IPS-NIHi11 (cell line): ENCODE measurements at places on chromosomes 13 and 19.
A peak's percentile ranks its signal among the peaks of the same experiment; 100 is the strongest.

DNA sequence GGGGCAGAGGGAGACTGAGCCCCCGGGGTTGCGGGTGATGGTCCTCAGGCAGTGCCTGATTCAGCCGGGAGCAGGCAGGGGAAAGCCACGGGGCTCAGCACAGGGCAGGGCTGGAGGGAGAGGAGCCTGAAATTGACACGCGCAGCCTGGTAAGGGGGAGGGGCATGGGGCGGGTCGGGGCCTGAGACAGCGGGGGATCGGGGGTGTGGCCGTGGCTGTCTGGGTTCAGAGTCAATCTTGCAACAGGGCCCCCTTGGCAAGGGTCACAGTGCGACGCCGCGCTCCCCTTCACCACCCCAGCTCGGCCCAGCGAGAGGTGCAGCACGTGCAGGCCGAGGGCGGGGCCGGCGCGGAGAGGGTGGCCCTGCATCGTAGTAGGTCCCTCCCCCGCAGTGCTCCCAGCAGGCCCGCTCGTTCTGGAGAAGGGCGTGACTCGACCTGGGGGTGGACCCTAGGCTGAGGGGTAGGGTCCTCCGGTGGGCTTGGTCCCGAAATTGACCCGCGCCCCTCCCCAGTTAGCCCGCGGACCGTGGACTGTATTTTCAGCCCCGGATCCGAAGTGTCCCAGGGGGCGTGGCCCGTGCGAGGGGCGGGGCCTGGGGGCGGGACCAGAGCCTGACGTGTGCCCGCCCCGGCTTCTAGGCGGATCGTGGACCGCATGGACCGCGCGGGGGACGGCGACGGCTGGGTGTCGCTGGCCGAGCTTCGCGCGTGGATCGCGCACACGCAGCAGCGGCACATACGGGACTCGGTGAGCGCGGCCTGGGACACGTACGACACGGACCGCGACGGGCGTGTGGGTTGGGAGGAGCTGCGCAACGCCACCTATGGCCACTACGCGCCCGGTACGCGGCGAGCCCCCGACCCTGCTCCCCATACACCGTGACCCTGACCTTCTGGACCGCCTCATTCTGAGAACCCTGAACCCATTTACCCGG, 6.0 kb downstream of the RCN3 start:
- peak; percentile 84 for DNase-seq

- DNase-seq = peak; percentile 84
These were observed 2.2 kb downstream of the PDE4C start for GRCh38 chr19:18223860-18224524.

- peak; percentile 48 for DNase-seq
These were observed 11.3 kb downstream of the ZNF571 start for GRCh38 chr19:37583340-37583739.

- DNase-seq = no peak
These were observed 517.9 kb upstream of the PRR20A start for GRCh38 chr13:56622840-56623239.

DNA sequence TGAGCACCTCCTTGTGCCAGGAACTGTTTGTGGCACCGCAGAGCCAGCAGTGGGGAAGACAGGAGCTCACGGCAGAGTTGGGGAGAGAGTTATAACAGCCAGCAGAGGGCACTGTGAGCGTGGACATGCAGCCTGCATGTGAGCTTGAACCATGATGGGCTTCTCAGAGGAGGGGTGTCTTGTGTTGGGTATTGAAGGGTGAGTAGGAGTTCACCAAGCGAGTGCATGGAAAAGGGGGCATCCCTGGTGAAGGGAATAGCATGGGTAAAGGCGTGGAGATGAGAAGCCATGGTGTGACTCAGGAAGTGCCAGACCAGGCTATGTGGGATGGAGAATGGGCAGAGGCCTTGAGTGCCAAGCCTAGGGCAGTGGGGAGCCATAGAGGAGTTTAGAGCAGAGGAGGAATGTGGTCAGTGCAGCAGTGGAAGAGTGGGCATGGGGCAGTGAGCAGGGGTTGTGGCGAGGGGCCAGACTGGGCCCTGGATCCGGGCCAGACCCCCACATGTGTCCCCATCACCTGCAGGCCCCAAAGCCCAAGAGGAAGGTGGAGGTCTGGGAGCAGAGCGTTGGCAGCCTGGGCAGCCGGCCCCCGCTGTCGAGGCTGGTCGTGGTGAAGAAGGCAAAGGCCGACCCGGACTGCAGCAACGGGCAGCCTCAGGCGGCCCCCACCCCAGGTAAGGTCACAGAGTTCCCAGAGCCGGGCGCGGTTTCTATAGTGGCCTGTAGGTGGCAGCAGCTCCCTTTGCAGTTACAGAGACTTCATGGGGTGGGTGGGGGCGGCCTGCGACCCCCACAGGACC, 11.8 kb upstream of the SHD start:
- peak; percentile 90 for DNase-seq

GRCh38 chr13:25391932-25392331, 20.2 kb downstream of the ATP8A2 start:
- no peak for DNase-seq

GRCh38 chr19:6108721-6109633, 1.3 kb downstream of the RFX2 start:
- DNase-seq = peak; percentile 42

DNA sequence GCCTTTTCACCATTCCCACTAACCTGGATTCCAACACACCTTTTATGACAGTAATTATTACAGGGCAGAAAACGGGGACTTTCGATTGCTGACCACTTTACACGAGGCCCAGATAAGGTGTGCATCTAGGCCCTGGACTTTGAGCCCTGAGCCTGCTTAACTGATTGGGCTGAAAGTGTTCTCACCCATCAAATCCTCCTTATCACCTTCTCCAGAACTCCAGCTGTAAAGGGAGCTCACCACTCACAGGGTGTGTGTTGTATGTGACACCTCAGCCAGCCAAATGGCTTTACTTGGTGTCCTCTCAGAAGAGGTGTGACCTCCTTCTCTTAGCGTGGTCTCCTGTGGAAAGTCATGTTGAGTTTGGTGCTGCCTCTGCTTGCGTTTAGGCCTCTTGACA, 36.5 kb downstream of the SIPA1L3 start:
- DNase-seq = no peak

- DNase-seq = no peak
These were observed 37.7 kb upstream of the PDCD5 start for GRCh38 chr19:32543115-32543900.

DNA sequence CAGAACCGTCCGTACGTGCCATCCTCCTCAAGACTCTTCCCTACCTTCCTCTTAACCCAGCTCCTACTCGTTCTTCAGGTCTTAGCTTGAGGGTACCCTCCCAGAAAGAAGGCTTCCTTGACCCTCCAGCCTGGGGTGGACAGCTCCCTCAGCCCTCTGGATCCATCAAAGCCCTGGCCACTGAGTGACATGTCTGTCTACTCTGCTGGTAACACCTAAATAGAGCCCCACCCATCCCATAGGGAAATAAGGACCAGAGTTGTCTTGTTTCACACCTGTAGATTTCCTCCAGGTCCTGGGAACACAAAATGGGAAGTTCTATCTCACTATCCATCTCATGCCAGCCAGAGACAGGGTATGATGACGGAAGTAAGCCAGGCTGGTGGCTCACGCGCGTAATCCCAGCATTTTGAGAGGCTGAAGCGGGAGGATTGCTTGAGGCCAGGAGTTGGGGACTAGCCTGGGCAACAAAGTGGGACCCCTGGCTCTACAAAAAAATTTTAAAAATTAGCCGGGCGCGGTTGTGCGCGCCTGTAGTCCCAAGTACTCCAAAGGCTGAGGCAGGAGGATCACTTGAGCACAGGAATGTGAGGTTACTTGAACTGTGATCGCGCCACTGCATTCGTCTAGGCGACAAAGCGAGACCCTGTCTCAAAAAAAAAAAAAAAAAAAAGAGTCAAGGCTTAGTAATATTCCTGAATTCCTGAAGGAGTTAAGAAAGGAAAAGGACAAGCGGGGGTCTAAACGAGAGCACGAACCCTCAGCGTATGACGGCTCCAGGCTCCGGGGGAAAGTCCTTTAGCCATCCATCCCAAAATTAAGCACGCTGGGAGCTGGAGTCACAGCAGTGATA, 566 bp upstream of the CCDC97 start:
- no peak for DNase-seq

DNA sequence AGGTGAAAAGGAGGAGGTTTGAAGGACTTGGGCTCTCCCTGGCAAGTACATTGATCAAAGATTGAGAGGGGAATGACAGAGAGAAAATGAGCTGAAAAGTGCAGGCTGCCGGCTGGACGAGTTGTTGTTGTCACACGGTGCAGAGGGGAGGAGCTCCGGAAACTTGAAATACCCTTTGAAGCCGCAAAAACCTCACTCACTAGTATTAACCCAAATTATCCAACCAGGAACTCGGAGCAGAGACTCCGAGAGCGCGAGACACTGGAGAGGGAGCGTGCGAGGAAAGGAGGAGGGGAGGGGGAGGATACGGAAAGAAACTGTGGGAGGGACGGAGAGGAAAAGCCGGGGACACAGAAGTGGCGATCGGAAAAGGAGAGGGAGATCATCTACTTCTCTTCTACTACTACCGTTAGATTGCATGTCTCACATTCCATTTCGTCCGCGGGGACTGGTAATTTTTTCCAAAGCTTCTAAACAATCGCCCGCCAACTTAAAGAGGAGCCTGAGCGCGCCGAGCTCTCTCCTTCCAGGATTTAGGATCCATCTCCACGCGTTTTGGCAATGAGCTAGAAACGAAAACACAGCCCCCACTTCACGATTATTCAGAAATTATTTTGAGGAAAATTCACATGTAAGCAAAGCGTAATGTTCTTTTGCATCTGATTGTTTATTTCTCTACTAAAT, at the start of gene DACH1:
Gene DACH1 (minus strand): TSS at position 74 of the 684 bp plus-strand sequence.
- peak; percentile 33 for DNase-seq

GRCh38 chr13:107271227-107271626, 703.3 kb upstream of the ARGLU1 start:
- peak; percentile 60 for DNase-seq

DNA sequence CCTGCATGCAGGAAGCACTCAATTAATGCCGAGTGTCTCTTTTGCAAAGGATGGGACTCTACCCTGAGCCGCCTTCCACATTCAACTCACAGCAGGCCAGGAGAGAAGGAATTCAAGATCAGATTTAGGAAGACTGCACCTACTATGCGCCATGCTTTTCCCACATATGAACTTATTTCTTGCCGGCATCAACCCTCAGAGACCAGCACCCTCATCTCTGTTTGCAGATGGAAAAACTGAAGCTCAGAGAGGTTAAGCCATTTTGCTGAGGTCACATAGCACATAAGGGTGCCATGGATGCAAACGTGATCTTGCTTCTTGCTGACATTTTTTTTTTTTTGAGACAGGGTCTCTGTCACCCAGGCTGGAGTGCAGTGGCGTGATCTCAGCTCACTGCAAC, 14.2 kb upstream of the SEMA6B start:
- no peak for DNase-seq
